ENCODE measurements at places on chromosomes 11 and 22.

DNA sequence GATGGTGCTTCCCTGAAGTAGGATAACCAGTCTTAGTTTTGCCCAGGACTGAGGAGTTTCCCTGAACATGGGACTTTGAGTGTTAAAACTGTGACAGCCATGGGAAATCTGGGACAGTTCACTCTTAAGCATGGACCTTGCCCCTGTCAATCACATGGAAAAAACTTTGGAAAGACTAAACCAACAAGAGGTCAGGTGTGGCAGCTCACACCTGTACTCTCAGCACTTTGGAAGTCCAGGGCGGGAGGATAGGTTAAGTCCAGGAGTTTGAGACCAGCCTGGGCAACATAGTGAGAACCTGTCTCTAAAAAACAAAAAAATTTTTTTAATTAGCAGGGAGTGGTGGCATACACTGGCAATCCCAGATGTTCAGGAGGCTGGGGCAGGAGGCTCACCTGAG lies 3.3 kb upstream of the AMBRA1 start:
- no peak for DNase-seq

- DNase-seq = peak; percentile 54
Measured at GRCh38 chr11:27425814-27426213, 46.8 kb downstream of the LGR4 start.

- no peak for DNase-seq
Measured at GRCh38 chr22:17145021-17145680, 13.9 kb downstream of the HDHD5 start.

GRCh38 chr11:64718780-64719124 lies 4.2 kb downstream of the NRXN2 start:
- DNase-seq = no peak

DNA sequence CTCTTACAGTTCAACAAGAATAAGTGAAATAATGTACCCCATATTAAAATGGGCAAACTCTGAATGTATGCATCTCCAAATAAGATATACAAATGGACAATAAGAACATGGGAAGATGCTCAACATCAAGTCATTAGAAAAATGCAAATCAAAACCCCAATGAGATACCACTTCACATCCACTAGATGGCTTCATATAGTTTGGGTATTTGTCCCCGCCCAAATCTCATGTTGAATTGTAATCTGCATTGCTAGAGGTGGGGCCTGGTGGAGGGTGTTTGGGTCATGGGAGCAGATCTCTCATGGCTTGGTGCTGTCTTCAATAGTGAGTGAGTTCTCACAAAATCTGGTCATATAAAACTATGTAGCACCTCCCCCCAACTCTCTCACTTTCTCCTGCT lies 5.7 kb downstream of the MPZL2 start:
- DNase-seq = no peak

GRCh38 chr11:92735039-92735438 lies 234.4 kb upstream of the MTNR1B start:
- DNase-seq = peak; percentile 43

Measured in NCI-H446 (cell line).